ENCODE measurements at places on chromosomes 5 and 9. TPM values are rescaled to one million over a fixed set of nuclear protein-coding genes. Genes with fewer than 3 reads are reported as not detected.

Gene EEIG1
- 15.4 TPM for polyA plus RNA-seq

Gene SMIM3
- polyA plus RNA-seq = 10.1 TPM

Gene PPP1R2B
- not detected for polyA plus RNA-seq

Gene MAMDC4
- polyA plus RNA-seq = 3.8 TPM

Gene PSMB7
- 179 TPM for polyA plus RNA-seq

Gene PNPLA7
- 3.0 TPM for polyA plus RNA-seq

Gene SEMA4D
- 14.4 TPM for polyA plus RNA-seq

Gene TMEM252
- 1.3 TPM for polyA plus RNA-seq

Gene TPPP
- 8.4 TPM for polyA plus RNA-seq

Gene PCDHA12
- polyA plus RNA-seq = 0.04 TPM

Gene CDH18
- 13.8 TPM for polyA plus RNA-seq

Gene PCDHB9
- 3.5 TPM for polyA plus RNA-seq

- DNase-seq = no peak
Observed at GRCh38 chr9:12699529-12699928, 6.3 kb downstream of the TYRP1 start.

- DNase-seq = peak; percentile 82
Observed at GRCh38 chr9:133609311-133610098, at the start of gene FAM163B. TSS of gene FAM163B (minus strand) at chr9:133609389. CDS start at chr9:133580223, 29,166 bp downstream.

DNA sequence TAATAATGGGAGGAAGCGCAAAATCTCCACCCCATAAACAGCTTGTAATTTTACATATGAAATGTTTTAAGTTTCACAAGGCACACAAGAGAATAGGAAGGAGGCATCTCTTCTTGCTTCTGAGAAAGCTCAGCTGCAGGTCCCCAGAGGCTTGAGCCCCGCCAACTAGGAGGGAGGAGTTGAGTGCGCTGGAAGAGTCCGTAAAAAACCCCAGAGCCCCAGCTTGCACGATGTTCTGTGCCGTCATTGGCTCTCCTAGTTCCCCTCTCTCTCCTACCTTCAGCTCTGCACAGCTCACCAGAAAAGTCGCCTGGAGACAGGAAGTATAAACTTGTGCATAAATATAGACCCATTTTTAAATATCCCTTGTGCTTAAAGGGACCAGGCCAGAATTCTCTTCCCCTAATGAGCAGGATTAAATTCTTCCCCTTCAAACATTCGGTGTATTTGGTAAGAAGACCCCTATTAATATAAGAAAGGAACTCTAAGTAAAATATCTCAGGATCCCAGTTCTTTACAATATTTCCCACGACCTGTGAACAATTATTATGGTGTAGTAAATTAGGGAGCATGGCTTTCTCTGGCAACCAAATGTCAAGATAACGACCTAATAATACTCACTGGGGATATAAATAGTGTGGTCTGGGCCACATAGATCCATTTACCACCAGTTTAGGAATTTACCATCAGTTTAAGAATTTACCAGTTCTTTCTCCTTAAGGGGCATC is 13.7 kb downstream of the GLRX start:
- peak; percentile 80 for DNase-seq

DNA sequence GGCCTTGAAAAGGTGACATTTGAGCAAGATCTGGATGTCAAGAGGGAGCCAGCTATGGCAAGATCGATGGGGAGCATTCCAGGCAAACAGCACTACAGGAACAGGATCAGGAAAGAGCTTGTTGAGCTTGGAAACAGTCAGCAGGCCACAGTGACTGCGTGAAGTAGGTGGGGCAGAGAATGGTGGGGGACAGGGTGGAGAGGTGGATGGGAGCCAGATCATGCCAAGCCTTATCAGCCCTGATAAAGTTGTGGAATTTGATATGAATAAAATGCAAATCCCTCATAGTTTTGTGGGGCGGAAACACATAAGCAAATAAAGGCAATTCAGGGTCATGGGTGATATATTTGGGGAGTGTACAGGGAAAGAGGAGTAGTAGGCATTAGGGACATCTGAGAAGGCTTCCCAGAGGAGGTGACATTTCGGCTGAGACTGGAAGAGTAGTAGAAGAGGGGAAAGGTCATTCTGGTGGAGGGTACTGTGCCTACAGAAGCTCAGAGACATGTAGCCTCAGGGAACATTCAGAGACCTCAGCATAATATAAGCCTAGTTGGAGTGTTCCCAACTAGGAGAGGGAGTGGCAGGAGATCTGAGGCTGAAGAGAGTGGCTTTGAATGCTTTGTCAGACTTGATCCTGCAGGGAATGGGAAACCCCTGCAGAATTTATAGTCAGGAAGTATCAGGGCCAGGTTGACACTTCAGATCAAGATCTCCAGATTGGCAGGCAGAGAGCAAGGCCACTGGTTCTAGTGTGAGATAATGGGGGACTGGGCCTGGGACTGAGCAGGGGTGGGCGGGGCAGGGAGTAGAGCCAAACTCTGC is 9.7 kb upstream of the CYSTM1 start:
- no peak for DNase-seq

DNA sequence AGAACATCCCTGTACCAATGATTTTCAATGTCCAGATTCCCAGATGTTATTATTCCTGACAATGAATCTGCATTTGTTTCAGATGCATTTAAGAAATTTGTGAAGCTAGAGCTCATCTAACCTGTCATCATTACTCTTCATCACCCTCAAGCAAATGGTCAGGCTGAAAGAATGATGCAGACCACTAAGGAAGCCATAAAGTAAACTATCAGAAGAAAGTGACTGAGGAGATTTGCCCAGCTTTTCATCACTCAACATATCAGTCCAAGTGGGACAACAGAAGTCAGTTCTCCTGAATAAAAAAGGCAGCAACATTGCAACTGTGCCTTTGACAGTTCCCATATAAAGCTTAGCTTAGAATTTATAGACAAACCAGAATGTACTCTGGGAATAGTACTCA is 419.9 kb downstream of the PDE4D start:
- DNase-seq = no peak

DNA sequence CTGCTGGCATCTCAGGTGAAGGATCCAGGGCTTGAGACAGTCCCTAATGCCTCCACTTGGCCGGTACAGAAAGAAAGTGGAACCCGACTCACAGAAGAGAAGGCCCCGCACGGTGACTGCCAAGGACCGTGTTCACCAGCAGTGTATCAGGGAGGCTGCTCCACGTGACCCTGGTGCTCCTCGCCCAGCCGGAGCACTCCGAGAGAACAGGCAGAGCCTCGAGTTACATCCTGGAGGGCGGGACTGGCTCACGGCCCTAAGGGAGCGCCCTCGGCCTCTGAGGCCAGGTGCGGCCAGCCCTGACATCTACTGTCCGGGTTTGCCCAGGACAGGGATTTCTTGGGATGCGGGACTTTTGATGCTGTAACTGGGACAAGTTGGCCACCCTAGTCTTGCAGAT is 104.0 kb upstream of the SARDH start:
- DNase-seq = peak; percentile 59

DNA sequence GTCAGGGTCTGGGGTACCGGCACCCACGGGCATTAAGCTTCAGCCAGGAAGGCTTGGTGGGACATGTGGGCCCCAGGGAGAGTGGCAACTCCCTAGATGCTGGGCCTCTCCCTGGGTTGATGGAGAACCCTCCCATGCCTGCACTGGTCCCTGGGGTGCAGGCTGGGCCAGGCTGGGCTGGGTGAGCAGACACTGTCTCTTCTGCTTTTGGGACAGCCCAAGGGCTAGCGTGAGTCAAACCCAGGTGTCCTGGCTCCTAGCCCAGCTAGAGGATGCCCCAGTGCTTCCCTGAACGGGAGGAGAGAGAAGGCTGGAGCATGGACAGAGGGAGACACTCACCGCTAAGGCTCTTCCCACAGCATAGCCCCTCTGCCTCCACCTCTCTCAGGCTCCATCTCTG is 5.7 kb upstream of the AQP7 start:
- no peak for DNase-seq

DNA sequence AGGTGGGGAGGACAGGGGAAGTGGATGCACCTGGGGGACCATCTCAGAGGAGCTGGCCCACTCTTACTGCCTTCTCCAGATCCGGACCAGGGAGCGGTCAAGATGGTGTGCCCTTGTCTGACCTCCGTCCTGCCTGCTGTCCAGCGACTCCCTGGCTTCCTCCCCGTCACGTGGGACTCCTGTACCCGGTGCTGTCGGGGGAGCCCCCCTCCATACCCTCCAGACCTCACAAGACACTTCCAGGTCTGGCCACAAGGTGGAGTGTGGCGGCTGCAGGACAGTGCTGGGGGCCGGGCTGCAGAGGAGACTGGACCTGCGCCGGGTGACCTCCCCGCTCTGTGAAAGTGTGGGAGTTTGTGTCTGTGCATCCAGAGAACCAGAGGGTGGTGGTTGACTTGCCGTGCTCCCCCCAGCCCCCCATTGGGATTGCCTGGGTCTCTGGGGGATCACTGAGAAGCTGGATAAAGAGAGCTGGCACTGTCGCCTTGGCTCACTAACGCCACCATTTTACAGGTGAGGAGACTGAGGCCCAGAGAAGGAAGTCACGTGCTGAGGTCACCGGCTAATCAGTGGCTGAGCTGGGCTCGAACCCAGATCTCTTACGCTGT is 1.9 kb upstream of the CRB2 start:
- DNase-seq = peak; percentile 32

DNA sequence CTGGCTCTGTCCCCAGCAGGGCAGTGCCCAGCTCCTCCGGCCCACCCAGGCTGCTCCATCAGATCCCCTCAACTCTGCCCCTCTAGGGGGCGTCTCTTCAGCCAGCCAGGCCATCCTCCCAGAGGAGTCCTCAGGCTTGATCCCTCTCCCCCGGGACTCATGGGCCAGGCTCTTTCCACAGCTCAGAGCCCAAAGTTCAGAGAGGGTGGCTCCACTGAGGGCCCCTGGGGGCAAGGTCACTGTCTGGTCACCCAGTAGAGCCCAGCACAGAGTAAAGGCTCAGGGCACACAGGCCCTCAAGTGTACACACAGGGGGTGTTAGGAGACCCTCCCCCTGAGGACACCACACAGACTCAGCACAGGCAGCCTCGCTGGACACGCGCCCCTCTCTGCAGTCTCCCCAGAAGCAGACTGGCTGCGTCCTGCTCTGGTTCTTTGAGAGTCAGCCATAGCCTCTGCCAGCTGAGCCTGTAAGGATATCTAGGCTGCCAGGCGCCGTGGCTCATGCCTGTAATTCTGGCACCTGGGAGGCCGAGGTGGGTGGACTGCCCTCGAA is 64.8 kb downstream of the PAX5 start:
- no peak for DNase-seq

GRCh38 chr5:167057665-167058064 is 1233.8 kb upstream of the WWC1 start:
- peak; percentile 79 for DNase-seq

DNA sequence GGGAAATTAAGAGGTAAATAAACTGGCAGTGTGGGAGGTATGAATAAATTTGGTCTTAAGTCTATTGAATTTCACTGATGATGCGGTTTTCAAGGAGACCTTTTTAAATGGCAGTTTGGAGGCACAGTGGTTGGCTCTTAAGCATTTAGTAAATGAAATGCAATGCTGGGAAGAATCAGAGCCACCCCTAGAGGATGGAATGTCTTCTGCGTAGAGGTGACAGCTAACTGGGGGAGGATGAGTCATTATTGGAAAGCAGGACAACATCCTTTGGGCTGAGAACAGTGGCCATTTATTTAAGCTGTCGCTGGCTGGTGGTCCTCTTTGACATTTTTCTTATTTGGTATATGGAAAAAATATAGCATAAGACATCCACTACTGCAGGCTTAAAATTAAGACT is 163.2 kb downstream of the SH3GL2 start:
- DNase-seq = no peak

DNA sequence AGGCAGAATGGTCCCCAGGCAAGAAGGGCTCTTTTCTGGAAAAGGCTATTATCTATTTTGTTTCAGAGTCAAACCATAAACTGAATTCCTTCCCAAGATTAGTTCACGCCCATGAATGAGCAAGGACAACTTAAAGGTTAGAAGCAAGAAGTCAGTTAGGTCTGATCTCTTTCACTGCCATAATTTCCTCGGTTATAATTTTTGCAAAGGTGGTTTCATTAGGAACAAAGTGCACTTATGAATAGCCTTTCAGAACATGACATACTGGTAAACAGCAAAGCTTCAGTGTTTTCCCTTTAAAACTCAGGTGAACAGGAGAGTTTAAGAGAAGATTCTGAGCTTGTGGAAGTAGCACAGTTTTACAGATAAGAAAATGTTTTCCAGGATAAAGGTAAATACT is 177.9 kb downstream of the GDNF start:
- no peak for DNase-seq

GRCh38 chr5:67648201-67648671 is 451.6 kb upstream of the CD180 start:
- DNase-seq = peak; percentile 98

DNA sequence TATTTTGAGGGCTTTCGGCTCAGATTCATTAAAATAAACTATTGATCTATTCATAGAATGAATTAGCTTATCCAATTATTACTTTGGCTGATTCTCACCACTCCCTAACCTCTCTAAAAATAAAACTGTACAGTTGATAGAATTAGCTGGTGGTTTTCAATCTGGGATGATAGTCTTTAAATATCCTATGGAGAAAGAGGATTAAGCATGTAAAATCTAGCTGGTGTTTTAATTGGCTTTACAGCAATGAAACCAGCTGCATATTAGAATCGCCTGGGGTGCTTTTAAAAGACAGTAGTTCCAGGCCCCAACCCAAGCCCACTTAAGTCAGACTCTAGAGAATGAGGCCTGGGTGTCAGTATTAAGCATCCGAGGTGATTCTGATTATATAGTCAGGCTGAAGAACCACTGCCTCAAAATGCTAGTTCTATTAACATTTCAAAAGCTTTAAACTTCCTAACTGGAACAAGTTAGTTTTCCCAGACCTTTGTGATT is 95.1 kb downstream of the MAP1B start:
- no peak for DNase-seq
